ENCODE measurements at places on chromosomes 11 and 22.

GRCh38 chr22:37905534-37906363 lies at the start of gene MICALL1:
Gene MICALL1, plus strand, starts transcription at chr22:37906297. Its CDS starts 126 bp downstream, at chr22:37906423.
- peak; percentile 36 for DNase-seq

- DNase-seq: no peak
These were observed at the start of gene BCO2 for GRCh38 chr11:112174789-112175598. Gene BCO2, plus strand, starts transcription at chr11:112175512. Its CDS starts 90 bp downstream, at chr11:112175602.

GRCh38 chr22:49726701-49727101 lies 101.0 kb downstream of the BRD1 start:
- DNase-seq: no peak

GRCh38 chr22:43849731-43850130 lies 12.6 kb downstream of the SULT4A1 start:
- DNase-seq: no peak

GRCh38 chr11:46874586-46874985 lies 28.5 kb upstream of the CKAP5 start:
- DNase-seq: no peak

- DNase-seq: peak; percentile 48
These were observed 24.8 kb downstream of the APOL1 start for GRCh38 chr22:36277482-36278291.

Data from stimulated activated CD8-positive, alpha-beta memory T cell treated with anti-CD3 and anti-CD28 coated beads, Interleukin-7, amount 100 ng/mL, for 48 hours (primary cell).